ENCODE measurements at places on chromosomes 11 and 22.

GRCh38 chr11:69027704-69028372 is 14.8 kb upstream of the MRGPRF start:
- no peak for DNase-seq

GRCh38 chr11:85699957-85700741 is 14.2 kb upstream of the CCDC89 start:
- DNase-seq: no peak

- no peak for DNase-seq
Measured at GRCh38 chr11:64743591-64744543, at the start of gene RASGRP2. RASGRP2 (minus strand) TSS chr11:64744142; CDS start chr11:64742866, 1,276 bp downstream.

DNA sequence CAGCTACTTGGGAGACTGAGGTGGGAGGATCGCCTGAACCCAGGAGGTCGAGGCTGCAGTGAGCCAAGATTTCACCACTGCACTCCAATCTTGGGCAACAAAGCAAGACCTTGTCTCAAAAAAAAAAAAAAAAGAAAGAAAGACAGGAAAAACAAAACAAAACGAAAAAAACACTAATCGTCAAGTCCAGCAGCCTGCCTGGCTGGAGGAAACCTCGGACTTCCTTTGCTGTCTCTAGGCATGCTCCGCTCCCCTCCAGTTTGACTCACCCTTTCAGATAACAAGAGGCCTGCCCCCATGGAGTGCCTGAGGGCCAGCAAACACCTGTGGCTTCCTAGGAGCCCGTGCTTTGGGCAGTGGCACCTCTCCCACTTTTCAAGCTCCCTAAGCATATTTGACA is 28.8 kb upstream of the CHKA start:
- no peak for DNase-seq

DNA sequence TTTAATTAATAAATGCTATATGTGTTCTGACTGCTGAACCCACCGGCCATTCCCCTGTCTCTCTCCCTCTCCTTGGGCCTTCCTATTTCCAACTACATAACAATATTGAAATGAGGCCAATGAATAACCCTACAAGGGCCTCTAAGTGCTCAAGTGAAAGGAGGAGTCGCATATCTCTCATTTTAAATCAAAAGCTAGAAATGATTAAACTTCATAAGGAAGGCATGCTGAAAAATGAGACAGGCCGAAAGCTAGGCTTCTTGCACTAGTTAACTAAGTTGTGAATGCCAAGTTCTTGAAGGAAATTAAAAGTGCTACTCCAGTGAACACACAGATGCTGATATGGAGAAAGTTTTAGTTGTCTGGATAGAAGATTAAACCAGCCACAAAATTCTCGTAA is 109.2 kb downstream of the TSPAN18 start:
- DNase-seq: no peak

DNA sequence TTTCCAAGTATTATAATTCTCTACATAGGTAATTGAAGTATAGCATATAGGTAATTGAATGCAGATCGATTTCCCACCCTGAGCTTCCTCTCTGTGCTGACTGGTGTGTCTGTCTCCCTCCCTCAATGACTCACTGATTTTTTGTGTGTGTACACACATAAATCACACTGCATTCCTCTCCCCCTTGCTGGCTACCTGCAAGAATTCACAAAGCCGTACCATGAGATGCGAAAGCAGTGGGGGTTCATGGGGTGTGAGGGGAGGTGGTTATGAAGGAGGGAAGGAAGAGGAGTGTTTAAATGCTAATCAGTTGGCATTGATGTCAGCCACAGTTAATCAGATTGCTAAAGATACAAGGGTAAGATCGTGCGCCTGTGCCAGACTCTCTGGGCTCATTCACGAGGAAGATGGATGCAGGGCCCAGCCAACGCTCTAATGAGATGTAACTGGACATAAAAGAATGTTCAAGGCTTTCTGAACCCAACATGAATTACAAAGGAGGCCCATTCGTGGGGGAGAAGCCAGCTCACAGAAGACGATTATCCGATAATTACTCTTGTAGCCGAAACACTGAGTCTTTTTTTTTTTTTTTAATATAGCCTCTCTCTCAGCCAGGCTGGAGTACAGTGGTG is 107.4 kb downstream of the SEZ6L start:
- DNase-seq: no peak

DNA sequence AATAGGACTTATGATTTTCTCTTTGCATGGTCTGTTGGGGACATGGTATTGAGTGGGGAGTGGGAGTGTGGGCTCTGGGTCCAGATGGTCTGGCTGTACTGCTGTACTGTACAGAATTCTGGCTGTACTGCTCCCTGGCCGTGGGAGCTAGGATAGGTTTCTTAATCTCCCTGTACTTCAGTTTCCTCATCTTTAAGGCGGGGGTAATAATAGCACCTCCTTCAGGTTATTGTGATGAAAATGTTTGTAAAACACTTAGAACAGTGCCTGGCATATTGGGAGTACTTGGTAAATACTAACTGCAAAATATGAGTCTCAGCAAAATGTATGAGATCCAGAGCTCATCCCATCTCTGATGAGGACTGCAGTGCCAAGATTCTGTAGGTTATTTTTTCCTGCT is 198.6 kb downstream of the KIF18A start:
- DNase-seq: no peak

- no peak for DNase-seq
Measured at GRCh38 chr22:23804781-23805291, 18.1 kb downstream of the SMARCB1 start.

- DNase-seq: no peak
Measured at GRCh38 chr11:119188067-119188466, 2.8 kb downstream of the NHERF4 start.

DNA sequence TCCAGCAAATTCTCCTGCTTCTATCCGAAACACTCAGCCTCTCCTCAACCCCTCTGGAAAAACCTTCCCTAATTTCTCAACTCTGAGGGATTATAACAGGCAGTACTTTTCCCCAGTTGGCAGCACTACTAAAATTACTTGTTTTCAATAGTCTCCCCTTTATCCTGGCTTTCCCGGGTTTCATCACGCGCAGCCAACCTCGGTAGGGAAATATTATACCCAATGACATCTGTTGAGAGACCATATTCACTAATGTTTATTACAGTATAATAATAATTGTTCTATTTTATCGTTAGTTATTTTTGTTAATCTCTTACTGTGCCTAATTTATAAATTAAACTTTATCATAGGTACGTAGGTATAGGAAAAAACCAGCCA is 330 bp upstream of the POLD3 start:
- no peak for DNase-seq

- DNase-seq: no peak
Measured at GRCh38 chr11:218815-219593, 11.5 kb downstream of the RIC8A start.

DNA sequence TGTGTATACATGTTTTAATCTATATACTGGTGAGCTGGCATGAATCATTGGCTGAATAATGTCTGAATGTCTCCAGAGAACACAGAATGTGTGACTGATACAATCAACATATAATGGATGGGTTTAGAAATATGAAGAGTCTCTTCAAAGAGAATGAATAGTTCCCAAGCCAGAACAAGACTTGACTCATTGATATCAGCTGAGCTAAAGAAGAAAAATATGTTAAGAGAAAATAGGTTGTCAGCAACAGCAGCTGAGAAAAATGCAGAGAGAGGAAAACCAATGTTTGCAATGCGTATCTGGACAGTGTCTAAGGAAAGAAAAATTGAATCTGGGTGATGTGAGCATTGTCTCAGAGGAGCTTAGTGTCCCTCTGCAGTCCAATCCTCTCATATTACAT is 1281.8 kb upstream of the TENM4 start:
- DNase-seq: no peak

- DNase-seq: no peak
Measured at GRCh38 chr11:11988681-11989261, 19.7 kb downstream of the DKK3 start.

DNA sequence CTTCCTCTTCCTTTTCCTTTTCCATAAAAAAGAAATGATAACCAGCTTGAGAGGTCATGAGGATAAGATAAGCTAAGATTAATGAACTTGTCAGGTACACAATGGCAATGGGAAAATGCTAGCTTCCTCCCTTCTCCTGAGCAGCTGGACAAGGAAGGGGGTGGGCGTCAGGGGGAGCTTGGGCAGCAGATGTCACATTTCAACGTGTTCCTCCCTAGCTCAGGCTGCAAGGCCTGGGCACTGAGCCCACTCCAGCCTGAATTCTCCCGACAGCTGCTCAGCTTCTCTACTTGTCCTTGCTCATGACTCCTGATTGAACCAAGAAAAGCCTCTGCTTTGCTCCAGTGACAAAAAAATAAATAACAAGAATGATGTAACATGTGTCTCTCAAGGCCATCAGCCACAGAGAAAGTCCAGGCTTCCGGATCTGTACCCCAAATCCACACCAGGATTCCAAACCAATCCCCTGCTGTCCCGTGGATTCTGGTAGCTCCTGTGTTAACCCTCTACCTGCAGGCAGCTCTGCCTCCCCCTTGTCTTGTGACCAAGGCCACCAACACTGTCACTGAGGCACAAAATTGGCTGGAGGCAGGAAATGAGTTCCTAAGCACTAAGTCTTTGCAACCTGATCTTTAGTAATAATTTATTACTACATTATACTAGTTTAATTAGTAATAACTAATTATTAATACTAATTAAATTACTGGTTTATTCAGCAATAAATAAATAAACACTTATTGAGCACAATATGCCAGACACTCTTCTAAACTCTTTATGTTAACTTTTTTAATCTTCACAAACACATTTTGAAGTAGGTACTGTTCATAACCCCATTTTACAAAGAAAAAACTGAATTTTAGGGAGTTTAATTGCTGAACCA is 146.5 kb downstream of the CCDC34 start:
- no peak for DNase-seq

DNA sequence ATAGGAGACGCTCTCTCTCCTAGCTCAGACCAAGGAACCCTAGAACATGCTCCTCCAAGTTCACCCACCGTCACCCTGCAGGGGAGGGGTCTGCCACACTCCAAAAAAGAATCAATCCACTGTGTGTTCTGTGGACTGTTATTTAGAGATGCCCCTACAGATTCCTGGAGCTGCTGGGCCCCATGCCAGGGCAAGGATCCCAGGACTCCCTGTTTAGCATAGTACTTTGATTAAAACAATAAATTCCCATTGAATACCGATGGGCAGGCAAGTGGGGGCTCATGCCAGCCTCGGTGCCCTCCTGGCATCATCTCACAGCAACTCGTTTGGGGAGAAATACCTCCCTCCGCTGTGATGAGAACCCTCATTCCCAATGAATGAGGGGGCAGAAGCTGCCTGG is 247.5 kb downstream of the ST3GAL4 start:
- DNase-seq: no peak

DNA sequence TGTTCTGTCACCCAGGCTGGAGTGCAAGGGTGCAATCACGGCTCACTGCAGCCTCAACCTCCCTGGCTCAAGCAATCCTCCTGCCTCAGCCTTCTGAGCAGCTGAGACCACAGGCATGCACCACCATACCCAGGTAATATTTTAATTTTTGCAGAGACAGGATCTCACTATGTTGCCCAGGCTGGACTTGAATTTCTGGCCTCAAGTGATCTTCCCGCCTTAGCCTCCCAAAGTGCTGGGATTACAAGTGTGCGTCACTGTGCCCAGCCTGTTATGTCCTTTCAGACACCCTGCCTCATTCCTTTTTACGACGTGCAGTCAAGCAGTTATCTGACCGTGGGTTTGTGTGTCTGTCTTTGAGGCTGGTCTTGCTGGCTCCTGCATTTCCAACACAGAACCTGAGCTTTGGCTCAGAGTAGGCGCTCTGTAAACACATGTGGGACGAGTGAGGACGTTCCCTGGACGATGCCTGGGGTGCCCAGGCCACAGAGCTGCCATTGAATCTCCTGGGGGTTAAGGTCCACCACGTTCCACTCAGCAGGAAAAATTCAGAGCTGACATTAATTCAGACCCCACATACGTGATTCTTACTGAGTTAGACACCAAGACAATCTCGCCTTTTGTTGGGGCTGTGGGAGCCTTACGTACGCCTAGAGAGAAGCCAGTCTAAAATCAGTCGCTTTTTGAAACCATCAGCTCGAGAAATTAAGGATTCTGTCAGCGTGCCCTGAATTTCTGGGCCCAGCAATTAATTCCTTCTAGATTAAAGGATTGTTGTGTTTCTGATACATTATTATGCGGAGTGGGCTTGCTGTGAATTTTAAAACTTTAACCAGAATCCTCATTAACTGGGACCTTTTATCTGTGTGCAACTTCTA is 21.5 kb upstream of the EMID1 start:
- no peak for DNase-seq

DNA sequence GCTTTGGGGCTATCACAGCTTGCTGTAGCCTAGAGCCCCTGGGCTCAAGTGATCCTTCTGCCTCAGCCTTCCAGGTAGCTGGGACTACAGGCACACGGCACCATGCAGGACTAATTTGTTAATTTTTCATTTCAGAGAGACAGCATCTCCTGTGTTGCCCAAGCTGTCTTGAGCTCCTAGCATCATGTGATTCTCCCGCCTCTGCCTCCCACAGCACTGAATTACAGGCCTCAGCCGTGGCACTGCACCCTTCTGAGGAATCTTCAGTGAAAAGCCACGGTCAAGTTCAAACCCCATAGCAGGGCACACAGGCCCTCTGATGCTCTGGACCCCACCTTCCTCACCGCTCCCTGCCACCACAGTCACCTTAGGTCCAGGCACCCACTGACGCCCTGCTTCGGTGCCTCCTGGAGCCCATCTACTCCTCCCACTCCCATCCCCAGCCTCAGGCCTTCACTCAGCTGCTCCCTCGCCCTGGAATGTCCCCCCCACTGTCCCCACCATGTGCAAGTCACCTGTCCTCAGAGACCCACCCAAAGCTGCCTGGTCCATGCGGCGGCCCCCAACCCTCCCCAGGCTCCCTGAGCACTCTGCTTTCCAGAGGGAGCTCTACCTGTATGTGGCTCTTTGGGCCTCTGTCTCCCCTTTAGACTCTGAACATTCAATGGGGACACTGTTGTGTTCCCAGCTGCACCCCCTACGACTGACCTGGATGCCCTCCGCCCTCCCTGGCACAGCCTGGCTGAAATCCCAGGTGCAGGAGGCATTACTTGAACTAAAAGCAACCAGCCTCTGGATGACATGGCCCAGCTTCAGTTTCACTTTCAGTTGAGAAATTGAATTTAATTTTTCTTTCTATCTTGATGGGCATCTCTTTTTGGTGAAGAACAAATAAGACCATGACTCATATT is 1.6 kb downstream of the APOL2 start:
- no peak for DNase-seq

DNA sequence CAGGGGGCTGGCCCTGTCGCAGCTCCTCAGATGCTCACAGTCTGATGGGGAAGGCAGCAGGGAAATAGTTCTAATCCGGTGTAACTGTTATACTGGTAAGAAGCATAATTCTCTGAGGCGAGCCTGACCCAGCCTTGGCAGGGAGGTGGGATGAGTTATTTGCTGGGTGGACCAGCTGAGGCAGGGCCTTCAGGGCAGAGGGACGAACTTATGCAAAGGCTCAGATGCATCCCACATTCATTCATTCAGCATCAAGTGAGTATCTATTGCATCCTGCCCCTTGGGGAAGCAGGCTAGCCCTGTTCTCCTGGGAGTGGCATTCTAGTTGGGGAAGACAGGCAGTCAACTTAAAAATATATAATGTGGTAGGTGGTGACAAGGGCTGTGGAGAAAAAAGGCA is 13.6 kb upstream of the SREBF2 start:
- DNase-seq: no peak
